ENCODE measurements at places on chromosomes 7 and 10.

GRCh38 chr7:148385009-148385682, 205.4 kb upstream of the C7orf33 start:
- DNase-seq: no peak

DNA sequence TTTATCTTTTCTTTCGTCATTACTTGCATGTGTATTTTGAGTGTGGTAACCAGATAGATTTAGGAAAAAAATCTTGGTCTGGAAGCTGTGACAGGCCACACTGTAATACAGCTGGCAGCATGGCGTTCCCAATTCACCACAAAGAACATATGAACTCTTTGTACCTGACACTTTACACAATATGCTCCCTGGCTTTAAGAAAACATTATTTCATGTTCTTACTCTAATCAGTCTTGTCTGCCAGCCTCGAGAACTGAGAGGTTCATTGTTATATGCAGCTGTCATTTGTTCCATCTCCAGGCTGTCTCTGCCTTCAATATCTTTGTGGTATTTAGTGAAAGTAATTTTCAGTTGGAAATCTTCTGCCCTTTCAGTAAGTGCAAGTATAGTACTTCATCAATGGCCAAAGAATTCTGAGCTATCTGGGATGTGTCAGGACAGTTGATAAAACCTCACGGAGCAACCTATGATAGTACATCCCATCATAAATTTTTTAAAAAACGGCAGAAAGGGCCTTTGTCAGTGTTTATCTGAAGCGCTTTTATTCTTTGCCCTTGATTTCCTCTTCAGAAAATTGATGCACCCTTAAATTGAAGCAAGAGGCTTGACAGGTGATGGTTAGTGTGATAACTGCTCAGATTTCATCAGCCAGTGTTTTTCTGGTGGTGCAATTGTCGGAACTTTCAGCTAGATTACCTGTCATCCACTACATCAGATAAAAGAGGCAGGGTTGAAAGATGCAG, 146.3 kb upstream of the SP8 start:
- no peak for DNase-seq

- no peak for DNase-seq
Measured at GRCh38 chr10:94363251-94363565, 469 bp upstream of the NOC3L start.

DNA sequence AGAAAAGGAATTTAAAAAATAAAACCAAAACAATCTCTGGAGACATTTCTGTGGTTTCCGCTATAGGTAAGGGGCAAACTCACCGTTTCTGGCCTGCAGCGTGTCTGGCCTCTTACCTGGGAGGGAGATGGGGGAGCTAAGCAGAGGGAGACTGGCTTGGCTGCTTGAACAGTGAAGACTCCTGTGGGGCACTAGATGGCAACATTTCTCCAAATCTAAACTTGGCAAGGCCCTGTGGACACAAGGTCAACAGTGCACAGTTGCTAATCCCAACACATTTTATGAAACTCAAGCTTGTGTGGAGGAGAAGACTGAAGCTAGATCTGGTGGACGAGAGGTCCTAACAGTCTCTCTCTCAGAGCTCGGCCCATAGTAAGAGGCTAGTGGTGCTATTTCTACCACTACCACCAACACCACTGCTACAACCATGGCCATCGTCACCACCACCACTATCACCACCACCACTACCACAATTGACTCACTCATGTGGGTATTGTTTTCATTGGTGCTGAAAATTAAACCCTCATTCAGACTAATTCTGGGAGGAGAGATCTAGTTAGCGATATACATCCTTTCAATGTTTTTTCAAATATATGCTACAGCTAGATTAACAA, 28.4 kb upstream of the CDHR3 start:
- DNase-seq: peak; percentile 67

DNA sequence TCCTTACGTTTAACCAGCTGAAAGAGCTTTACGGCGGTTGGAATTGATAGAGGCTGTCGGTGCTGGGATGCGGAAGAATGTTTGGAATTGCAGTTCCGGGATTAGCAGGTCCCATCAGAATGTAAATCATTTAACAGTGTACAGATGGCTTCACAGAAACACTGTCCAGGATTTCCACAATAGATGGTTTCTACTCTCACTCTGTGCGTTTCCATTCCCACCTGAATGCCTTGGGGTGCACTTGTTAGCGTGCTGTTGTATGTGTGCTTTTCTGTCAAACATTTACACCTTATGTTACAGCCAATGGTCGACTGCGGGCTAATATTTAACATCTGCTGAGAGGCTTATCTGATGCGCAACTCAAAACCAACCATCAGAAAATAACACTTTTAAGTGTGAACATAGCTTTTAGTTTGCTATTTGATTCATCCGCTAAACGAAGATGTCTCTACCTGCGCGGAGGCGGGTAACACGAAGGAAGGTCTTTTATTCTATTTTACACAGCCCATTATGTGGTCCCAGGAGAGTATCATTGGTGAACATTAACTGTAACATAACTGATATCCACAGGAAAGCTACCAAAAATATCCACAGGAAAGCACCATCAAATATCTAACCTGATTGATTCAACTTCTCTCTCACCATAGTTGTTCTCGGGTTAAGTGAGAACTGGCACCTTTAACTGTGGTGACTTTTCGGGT, 179.0 kb downstream of the PRPF18 start:
- DNase-seq: no peak

DNA sequence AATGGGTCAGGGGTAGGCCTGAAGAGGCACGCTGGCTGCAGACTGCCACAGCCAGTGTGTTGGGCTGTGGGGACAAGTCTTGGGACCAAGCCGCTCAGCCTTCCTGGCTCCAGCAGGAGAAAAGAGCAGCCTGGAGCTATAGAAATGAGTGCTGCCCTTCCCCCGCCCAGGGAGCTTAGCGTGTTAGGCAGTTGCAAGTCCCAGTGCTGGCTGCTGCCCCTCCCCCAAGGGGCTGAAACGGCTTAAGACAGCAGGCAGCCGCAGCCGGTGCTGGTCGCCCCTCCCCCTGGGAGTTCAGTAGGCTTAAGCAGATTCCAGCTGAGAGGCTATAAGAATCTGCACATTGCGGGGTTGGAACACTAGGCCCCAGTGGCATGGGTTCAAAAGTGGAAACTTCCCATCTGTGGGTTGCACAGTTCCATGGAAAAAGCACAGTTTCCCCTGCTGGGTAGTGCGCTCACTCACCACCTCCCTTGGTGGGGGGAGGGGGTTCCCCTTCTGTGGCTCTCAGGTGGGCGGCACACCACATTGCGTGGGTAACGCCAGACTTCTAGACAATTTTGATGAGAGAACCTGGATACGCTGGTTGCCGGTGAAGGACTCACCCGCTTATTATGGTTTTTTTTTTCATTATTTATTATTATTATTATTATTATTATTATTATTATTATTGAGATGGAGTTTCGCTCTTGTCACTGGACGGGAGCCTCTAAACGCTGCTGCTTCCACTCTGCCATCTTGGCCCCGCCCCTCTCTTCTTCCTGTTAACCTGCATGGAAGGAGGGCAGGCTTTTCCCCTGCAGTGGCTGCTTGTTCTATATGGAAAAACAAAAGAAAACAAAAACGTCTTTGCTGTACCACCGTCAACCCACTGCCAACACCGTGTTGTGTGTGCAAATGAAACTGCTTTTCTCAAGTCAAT, 151.1 kb downstream of the CXCL12 start:
- DNase-seq: peak; percentile 57

- DNase-seq: no peak
Measured at GRCh38 chr7:131342864-131343442, 15.3 kb downstream of the MKLN1 start.

DNA sequence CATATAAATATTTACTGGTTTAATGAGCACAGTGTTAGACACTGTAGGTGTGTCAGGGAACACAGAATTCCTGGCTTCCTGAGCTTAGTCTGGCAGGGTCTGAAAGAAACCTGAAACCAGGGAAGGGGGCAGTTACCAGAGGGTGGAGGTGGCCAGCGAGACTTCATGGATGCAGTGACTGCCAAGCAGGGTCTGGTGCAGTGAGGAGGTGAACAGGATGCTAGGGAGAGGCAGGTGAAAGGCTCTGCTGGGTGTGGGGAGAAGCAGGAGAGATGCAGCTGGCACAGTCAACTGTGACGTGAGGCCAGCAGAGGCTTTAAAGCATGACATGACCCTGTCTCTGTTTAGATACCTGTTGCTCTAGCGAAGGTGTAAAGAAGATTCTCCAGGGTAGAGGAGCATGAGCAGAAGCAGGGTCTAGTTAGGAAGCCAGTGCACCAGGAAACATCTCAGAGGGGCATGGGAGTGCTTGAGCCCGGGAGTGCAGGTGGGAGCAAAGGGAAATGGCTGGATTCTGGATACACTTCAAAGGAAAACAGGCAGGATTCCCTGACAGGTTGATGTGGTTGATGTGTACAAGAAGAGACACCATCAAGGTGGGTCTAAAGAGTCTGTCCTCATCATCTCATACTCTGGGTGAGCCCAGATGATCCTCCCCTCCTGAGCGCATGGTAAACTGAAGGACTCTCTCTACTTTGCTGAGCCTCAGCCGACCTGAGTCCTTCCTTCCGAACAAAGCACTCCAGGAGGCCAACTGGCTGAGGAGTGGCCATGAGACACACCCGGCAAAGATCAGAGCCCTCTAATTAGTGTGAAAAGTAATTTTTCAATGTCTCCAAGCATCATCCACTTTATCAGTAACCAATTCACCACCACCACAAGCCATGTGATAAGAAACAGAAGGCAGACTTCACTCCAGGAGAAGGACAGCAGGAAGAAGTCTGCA, 186.8 kb downstream of the COBL start:
- DNase-seq: no peak

DNA sequence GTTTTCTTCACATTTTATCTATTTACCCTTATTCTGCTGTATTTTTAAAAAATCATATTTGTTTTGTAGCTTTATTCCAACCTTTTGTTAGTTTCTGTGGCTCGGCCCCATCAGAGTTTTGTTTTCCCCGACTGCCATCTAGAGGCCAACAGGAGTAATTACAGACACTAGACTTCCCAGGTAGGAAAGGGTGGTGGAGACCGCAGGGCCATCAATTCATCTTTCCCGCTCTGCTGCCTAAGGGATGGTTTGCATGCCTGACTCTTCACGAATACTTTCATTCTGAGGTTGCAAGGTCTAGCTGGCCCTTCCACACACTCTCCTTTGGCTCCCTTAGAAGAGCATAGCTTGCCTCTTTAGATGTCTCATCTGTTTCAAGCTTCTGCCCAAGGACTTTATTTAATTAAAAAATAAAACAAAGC, 38.3 kb downstream of the LYZL2 start:
- peak; percentile 32 for DNase-seq

DNA sequence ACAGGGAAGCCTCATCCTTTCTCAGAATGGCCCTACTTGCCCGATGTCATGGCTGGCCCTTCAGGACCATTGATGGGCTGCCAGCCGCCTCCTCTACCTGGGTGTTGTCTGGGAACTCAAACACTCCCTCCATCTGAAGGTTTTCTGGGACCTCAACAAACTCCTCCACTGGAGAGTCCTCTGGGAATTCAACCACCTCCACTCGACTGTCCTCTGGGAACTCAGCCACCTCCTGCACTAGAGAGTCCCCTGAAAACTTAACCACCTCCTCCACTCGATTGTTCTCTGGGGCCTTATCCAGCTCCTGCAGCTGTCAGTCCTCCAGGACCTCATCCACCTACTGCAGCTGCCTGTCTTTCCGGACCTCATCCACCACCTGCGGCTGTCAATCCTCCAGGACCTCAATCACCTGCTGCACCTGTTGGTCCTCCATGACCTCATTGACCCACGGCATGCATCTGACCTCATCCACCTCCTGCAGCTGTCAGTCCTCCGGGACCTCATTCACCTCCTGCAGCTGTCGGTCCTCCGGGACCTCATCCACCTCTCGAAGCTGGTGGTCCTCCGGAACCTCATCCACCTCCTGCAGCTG, 37.1 kb downstream of the MAT1A start:
- no peak for DNase-seq

DNA sequence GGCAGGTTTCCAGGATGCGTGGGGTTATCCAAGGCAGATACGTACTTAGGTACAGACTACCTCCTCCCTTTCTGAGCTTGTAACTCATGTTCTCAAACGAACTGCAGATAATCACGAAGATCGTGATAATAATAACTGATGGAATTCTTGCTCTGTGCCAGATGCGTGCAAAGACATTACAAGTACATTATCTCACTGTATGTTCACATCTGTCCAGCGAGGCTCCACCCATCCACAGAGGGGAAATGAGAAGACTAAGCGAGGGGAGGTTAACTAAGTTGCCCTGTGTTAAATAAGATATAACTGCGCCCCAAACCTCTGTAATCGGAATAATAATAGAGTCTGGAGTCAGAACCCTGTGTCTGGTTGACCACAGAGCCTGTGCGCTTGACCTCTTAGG, 1.9 kb downstream of the GALNT17 start:
- DNase-seq: no peak

DNA sequence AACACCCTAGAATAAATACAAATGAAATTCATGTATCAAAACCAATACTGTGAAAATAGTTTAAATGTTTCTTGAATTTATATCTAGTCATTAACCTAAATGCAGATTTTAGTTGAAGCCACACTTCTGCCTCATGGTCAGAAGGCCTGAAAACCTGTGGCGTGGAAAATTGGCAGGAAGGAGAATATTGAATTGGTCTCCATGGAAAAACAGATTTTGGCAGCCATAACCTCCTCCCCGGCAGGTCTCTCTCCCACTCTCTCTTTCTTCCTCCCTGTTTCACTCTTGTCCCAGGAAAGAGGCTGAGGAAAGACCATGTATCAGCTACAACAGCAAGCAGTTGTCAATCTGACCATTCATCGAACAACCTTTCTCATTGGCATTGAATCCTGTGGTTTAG, 160.6 kb upstream of the YAE1 start:
- no peak for DNase-seq

DNA sequence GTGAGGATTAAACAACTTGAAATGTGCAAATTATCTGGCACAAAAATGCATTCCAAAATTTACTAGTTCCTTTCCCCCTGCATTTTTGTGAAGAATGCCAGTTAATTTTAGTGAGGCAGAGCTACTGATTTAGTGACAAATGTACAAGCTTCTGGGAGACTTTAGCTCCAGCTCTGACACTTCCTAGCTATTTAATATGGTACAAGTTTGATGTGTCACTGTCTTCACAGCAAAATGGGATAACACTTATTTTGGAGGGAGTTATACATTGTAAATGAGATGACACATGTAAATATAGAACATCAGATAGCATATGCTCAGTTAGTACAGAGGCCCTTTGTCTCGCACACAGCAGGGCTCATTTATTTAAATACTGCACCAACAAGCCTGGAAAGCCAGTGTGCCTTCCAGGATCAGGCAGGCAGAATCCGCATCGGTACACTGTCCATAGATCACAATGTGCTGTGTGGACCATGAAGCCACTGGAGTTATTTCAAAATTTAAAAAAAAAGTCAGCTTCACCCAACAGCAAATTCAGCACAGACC, 48.7 kb downstream of the ELMO1 start:
- DNase-seq: no peak

DNA sequence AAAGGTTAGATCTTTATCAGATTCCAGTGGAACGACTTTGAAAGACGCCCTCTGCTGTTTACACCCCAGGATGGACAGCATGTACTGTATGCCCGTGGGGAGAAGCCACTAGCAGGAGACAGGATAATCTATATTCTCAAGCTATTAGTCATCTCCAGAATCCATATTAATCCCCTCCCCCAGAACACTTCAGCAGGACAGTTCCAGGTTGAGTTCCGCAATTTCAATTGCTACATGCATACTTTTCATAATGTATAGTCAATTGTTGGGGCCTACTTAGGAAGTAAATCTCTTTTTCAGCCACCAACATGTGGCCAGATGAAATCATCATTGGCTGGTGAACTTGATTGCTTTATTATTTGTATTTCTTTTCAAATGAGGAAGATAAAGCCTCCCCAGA, 313.1 kb upstream of the SMIM30 start:
- DNase-seq: no peak

GRCh38 chr7:94980418-94981142, 73.2 kb downstream of the PPP1R9A start:
- no peak for DNase-seq

- DNase-seq: no peak
Measured at GRCh38 chr10:48890888-48891850, 48.5 kb downstream of the LRRC18 start.
